ENCODE measurements at places on chromosomes 2 and 18. TPM values are rescaled to one million over a fixed set of nuclear protein-coding genes. Genes with fewer than 3 reads are reported as not detected.
A peak's percentile ranks its signal among the peaks of the same experiment; 100 is the strongest.

RAB27B gene
- 1.4 TPM for total RNA-seq

CNTNAP5 gene
- total RNA-seq: not detected

SERPINB2 gene
- 2.9 TPM for total RNA-seq

CFC1 gene
- total RNA-seq: not detected

TNFRSF11A gene
- total RNA-seq: 7.5 TPM

CPSF3 gene
- 48.0 TPM for total RNA-seq

CACNB4 gene
- 0.71 TPM for total RNA-seq

NCKAP1 gene
- 1.2 TPM for total RNA-seq

DNA sequence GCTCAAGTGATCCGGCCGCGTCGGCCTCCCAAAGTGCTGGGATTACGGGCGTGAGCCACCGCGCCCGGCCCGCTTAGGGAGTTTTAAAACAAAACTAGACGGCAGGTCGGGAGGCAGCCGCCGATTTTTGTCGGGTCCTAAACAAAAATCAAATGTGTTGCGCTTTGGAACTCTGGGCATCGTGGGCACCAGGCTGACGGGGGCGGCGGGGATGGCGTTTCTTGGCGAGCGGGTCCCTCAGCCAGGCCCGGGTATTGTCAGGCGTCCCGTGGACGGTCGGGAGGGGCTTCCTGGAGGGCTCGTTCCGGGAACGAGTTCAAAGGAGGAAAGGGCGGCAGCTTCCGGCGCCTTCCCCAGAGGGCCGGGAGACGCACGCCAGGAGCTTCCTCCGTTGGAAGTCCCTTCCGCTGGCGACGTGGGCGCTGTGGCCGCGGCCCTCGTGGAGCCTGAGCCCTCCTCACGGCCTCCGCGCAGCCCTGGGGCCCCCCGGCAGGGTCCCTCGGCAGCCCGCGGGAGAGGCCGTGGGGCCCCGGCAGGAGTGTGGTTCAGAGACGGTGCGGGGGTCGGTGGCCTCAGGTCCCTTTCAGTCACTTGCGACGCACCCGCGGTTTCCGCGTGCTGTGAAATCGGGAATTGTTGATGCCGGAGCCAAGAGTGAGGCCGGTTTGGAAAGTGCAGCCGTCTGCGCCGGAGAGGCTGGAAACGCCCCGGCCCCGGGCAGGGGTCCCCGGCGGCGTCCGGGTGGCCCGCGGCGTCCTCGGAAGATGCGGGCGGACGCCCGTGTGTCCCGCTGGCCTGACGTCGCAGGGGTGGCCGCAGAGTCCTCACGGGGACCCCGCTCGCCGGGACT, 59.3 kb downstream of the EMILIN2 start:
- peaks cover 21% of the 10 kb centered on the region for H3K4me1 ChIP-seq
- H3K27me3 ChIP-seq: no peaks in the 10 kb centered on the region
- DNase-seq: peak; percentile 71
- peaks cover 7% of the 10 kb centered on the region for H3K36me3 ChIP-seq
- peak overlapping the region; percentile 86 for H3K4me3 ChIP-seq

DNA sequence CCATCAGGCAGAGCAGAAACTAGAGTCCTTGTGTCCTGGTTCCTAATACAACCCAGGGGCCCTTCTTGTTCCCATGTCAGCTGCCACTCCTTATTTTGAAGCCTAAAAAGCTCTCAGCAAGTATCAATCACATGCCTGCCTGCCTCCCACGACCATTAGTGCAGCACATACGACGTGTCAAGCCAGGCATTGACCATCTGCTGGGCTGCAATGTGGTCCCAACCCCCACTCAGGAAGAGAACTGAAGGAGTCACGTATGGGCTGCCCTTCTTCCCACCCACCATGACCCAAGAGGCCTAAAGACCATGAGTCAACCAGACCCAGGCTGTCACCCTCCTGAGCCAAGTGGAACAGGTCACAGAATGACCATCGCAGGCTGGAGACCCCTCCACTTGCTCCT, 98.8 kb downstream of the KLHL29 start:
- peaks cover 52% of the 10 kb centered on the region for H3K27me3 ChIP-seq
- no peaks in the 10 kb centered on the region for H3K36me3 ChIP-seq
- peaks cover 17% of the 10 kb centered on the region for H3K4me1 ChIP-seq
- no peak for DNase-seq
- H3K4me3 ChIP-seq: no peak overlapping the region
- H3K27ac ChIP-seq: no peak overlapping the region

- H3K27me3 ChIP-seq: peaks cover 87% of the 10 kb centered on the region
- H3K36me3 ChIP-seq: no peaks in the 10 kb centered on the region
- H3K4me1 ChIP-seq: peaks cover 20% of the 10 kb centered on the region
- H3K4me3 ChIP-seq: peak within 1 kb of the TSS; percentile 75
These were observed at the start of gene SIX3 for GRCh38 chr2:44941551-44942234. Gene SIX3, plus strand, starts transcription at chr2:44941702. Its CDS starts 403 bp downstream, at chr2:44942105.

DNA sequence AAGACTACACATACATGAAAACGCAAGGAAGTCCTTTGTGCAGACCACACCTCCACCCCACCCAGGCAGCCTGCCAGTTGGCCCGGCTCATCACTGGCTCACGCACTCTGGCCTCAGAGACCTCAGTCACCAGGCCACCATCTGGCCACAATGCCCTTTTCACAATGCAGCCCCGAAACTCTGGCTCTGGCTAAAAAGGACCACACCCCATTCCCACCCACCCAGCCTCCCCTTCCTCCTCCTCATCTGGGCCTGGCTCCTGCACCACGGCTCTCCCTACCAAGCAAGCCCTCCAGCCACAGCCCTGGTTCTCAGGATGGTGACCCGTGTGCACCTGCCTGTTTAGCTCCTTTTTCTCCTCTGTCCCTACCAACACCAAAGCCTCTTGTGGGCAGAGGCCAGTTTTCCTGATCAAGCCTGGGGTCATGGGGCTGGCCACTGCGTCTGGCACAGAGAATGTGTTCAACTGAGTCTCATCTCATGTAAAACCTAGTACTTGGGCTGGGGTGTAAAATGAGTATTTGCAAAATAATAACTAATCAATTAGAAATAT, 7.4 kb downstream of the HDAC4 start:
- peaks cover 4% of the 10 kb centered on the region for H3K36me3 ChIP-seq
- H3K27ac ChIP-seq: peak overlapping the region; percentile 62
- DNase-seq: peak; percentile 19
- H3K4me3 ChIP-seq: no peak overlapping the region

GRCh38 chr2:191847764-191848163, 876 bp upstream of the CAVIN2 start:
- peaks cover 59% of the 10 kb centered on the region for H3K27me3 ChIP-seq
- no peak overlapping the region for H3K27ac ChIP-seq
- H3K36me3 ChIP-seq: no peaks in the 10 kb centered on the region
- H3K4me1 ChIP-seq: no peaks in the 10 kb centered on the region
- DNase-seq: no peak

DNA sequence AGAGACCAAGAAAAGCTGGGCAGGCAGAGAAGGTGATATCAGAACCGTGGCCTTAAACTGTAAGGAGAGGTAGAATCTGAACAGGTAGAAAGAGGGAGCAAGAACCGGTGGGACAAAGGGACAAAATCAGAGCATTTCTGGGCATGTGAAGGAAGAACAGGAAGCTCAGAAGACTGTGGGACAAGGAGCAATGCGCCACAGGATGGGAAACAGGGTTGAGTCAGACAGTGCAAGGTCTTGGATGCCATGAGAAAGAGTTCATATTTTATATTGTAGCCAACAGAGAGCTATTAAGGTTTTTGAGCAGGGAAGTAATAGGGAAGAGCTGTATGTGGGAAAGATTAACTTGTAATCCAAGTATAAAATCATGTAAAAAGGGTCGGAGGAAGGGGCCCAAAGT, 106.4 kb upstream of the UGP2 start:
- no peak overlapping the region for H3K4me3 ChIP-seq
- H3K36me3 ChIP-seq: no peaks in the 10 kb centered on the region
- no peak overlapping the region for H3K27ac ChIP-seq
- no peaks in the 10 kb centered on the region for H3K4me1 ChIP-seq
- peaks cover 4% of the 10 kb centered on the region for H3K27me3 ChIP-seq

DNA sequence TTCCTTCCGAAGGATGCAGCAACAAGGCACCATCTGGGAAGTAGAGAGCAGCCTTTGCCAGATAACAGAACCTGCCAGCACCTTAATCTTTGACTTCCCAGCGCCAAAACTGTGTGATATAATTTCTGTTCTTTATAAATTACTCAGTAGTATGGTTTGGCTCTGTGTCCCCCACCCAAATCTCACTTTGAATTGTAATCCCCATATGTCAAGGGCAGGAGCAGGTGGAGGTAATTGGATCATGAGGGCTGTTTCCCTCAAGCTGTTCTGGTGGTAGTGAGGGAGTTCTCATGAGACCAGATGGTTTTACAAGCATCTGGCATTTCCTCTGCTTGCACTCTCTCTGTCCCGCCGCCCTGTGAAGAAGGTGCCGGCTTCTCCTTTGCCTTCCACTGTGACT, 899.9 kb downstream of the TRIB2 start:
- H3K27me3 ChIP-seq: no peaks in the 10 kb centered on the region
- H3K36me3 ChIP-seq: no peaks in the 10 kb centered on the region
- no peak for DNase-seq
- H3K27ac ChIP-seq: no peak overlapping the region
- no peaks in the 10 kb centered on the region for H3K4me1 ChIP-seq

DNA sequence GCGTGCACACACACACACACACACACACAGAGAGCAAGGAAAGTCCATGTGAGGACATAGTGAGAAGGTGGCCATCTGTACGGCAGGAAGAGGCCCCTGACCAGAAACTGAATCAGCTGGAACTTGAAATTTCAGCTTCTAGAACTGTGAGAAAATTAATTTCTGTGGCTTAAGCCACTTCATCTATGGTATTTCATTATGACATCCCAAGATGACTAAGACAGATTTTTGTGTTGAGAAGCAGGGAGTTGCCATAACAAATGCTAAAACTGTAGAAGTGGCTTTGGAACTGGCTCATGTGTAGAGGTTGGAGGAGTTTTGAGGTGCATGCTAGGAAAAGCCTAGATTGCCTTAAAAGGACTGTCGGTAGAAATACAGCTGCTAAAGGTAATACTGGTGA, 63.4 kb upstream of the ZBTB7C start:
- peaks cover 17% of the 10 kb centered on the region for H3K27me3 ChIP-seq
- no peak for DNase-seq
- no peaks in the 10 kb centered on the region for H3K4me1 ChIP-seq
- H3K36me3 ChIP-seq: no peaks in the 10 kb centered on the region

DNA sequence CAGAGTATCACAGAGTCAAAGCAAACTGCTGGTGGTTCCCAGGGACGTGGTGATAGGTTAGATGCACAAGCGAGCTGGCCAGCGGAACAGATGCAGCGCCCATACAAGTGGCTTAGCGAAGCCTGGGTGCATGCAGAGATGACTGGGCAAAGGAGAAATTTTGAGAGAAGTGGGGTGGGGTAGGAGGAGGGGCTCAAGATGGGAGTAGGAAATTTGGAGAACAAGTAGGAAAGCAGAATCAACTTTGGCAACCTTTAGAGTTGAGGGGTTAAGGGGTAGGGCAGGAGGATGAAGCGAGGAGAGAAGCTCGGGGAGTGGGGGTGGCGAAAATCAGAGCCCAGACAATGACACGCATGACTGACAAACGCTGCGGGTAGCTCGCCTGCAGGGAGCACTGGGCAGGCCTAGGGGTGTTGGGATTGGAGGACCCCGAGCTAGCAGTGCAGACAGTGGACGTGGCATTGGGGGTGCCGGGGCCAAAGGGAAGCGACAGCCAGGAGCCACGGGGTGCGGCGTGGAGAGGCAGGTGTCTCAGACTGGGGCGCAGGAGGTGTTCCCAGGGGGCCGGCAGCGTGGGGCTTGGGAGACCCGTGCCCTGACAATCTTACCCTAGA, 431 bp downstream of the FAM98A start:
- peaks cover 25% of the 10 kb centered on the region for H3K4me1 ChIP-seq
- H3K27me3 ChIP-seq: no peaks in the 10 kb centered on the region
- peak; percentile 51 for DNase-seq
- H3K27ac ChIP-seq: peak overlapping the region; percentile 91
- peaks cover 10% of the 10 kb centered on the region for H3K36me3 ChIP-seq

- DNase-seq: no peak
- H3K36me3 ChIP-seq: no peaks in the 10 kb centered on the region
- no peak overlapping the region for H3K4me3 ChIP-seq
- H3K27ac ChIP-seq: no peak overlapping the region
These were observed 168.6 kb downstream of the ETAA1 start for GRCh38 chr2:67565761-67566160.

DNA sequence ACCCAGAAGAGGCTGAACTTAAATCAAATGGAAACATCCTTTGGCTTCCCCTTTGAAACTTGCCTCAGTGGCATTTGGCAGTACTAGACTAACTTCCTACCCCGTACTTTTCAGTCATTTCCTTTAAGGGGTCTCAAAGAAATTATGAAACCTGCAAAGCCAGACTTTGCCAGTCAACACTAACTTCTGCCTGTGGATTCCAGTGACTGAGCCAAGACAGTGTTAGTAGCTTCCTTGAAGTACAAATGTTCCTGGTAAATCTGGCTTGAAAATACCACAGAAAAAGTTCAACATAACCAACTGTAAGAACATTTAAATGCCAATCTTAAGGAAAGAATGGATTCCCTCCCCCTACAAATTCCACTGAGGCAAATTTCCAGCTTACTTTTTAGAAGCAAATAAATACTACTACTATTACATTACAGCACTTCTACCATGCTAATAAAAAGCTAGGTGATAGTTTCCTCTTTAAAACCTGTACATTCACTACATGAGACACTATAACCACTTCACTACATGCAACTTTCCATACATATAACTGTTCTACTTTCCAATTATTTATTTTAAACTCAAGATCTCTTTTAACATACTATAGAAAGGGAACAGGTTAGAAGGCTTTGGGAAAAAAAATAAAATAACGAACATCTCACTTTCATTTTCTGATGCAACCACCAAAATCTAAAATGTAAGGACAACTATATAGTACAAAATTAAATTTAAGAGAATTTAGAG, 2.4 kb downstream of the PELI1 start:
- H3K4me3 ChIP-seq: peak overlapping the region; percentile 91
- H3K27me3 ChIP-seq: no peaks in the 10 kb centered on the region
- peaks cover 40% of the 10 kb centered on the region for H3K4me1 ChIP-seq

- H3K4me1 ChIP-seq: no peaks in the 10 kb centered on the region
- no peak for DNase-seq
- no peaks in the 10 kb centered on the region for H3K36me3 ChIP-seq
- H3K27me3 ChIP-seq: no peaks in the 10 kb centered on the region
These were observed 929.5 kb downstream of the NRXN1 start for GRCh38 chr2:50102383-50102782.
